ENCODE measurements at places on chromosomes 11 and 22. TPM values are rescaled to one million over a fixed set of nuclear protein-coding genes. Genes with fewer than 3 reads are reported as not detected.

CALCA gene
- total RNA-seq = not detected

CEND1 gene
- 1.4 TPM for total RNA-seq

GLYATL1 gene
- total RNA-seq = 19.0 TPM

NXPE1 gene
- 2.2 TPM for total RNA-seq

PC gene
- total RNA-seq = 30.3 TPM

CREB3L1 gene
- total RNA-seq = 23.4 TPM

SUSD2 gene
- 12.3 TPM for total RNA-seq

TMEM191C gene
- 8.9 TPM for total RNA-seq

APOA1 gene
- not detected for total RNA-seq

MRGPRX4 gene
- 0.96 TPM for total RNA-seq

MGAT3 gene
- 2.2 TPM for total RNA-seq

NRGN gene
- not detected for total RNA-seq

MS4A6A gene
- total RNA-seq = 41.7 TPM

TNKS1BP1 gene
- 86.4 TPM for total RNA-seq

DDIAS gene
- 6.3 TPM for total RNA-seq

RASGRP2 gene
- 15.9 TPM for total RNA-seq

PARVA gene
- 55.9 TPM for total RNA-seq

SHANK3 gene
- 0.96 TPM for total RNA-seq

HNRNPUL2 gene
- total RNA-seq = 13.5 TPM
